ENCODE measurements at places on chromosomes 5 and 9.

DNA sequence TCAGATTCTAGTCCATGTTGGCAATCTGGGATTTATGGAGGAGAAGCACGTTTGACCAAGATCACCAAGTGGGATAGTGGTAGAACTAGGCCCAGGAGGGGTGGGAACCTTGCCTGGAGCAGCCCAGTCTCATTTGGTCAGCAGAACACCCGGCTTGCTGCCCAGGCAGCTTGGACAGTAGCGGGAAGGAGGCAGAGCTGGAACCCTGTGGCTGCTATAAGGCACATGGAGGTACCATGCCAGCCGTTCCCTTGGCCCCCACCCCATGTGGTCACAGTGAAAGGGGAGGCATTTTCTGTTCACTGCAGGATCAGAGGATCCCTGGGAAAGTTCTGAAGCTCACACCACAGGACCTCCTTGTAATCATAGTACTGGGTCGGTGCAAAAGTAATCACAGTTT, 75.4 kb upstream of the ORM1 start:
- no peak for DNase-seq

- no peak for DNase-seq
Measured at GRCh38 chr5:150036513-150036912, 36.0 kb downstream of the HMGXB3 start.

DNA sequence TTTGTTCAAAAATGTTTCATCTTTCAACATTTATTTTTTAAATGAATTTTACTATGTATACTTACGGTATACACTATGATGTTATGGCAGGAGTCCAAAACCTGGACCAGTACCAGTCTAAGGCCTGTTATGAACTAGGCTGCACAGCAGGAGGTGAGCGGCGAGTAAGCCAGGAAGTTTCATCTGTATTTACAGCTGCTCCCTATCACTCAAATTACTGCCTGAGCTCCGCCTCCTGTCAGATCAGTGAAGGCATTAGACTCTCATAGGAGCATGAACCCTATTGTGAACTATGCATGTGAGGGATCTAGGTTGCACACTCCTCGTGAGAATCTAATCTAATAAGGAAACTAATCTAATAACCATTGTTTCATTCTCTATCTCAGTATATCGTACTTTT, 715.5 kb upstream of the PTPRD start:
- no peak for DNase-seq

DNA sequence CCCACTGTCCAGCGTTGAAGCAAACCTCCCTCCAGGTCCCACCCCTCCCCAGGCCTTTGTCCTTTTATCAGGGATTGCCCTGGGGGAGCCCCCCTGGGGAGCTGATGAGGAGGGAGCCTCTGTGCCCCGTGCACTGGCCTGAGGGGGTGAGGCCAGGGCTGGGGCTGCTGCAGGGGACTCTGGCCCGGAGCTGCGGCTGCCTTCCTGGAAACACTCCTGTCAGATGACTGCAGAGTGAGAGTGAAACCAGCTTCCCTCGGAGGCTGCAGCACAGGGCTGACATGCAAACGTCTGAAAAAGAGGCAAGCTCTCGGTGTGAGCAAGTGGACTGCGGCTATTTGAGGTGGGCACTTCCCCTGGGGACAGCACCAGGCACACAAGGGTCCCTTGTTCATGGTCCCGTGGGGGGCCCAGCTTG, 4.6 kb upstream of the TRAF2 start:
- peak; percentile 19 for DNase-seq

DNA sequence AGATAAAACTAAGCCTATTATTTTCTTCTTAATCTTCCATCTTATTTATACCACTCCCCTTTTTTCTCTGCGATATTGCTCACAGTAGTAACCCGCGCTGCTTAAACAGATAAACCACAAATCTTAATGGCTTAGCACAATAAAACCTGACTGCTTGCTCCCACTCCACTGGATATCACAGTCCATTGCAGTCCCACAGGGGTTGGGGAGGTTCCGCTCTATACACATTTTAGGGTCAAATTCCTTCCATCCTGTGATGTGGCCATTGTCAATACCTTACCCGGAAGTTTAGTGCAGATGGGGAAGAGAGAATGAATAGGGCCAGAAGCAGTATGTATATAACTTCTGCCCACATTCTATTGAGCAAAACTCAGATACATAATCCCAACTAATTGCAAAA, 193.7 kb downstream of the RAB3C start:
- no peak for DNase-seq

DNA sequence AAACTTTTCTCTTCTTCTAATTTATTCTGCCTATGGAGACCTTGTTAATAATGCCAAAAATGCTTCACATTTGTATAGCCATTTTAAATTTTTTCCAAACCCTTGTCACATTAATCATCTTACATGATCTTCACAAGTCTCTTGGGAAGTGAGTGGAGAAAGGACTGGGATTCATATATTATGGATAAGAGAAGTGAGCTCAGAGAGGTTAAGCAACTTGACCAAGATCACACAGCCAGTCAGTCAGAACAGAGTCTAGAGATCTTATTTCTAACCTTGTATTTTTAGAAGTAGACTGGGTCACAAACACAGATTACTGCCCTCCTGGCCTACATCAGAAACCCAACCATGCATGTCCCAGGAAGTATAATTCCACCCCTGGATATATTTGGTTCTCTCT, 218.0 kb upstream of the ADRA1B start:
- DNase-seq = no peak

DNA sequence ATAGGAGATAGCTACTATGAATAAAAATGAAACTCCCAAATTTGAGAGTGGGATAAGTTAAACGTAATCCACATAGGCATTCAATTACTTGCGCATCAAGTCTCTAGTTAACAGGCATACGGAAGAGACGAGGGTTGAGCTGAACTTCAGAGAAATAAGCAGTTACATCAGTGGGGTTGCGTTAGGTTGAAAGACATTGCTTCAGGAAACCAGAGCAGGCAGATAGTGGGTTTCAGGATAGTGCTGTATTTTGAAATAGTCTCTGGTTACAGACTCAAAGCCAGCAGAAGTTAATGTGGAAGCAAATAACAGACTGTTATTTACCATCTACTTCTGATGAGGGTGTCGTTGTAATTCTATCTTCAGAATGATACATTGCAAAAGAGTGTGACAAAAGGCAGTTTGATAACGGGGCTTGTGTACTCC, 533.4 kb downstream of the PDE4D start:
- no peak for DNase-seq
